Renal pelvis (tissue), 12 donors: ENCODE measurements at places on chromosomes 16 and 17. TPM values are rescaled to one million over a fixed set of nuclear protein-coding genes. Genes with fewer than 3 reads are reported as not detected.

Gene ARHGAP44
- 9.0 TPM for polyA plus RNA-seq

Gene KCNJ18
- polyA plus RNA-seq = not detected

Gene ATP2C2
- polyA plus RNA-seq = 1.4 TPM

Gene RBFOX1
- 3.4 TPM for polyA plus RNA-seq

Gene TPSAB1
- polyA plus RNA-seq = not detected

Gene CDRT15
- polyA plus RNA-seq = 0.61 TPM

GRCh38 chr17:39335704-39336223, 65.7 kb downstream of the FBXL20 start:
- DNase-seq = peak; percentile 7

DNA sequence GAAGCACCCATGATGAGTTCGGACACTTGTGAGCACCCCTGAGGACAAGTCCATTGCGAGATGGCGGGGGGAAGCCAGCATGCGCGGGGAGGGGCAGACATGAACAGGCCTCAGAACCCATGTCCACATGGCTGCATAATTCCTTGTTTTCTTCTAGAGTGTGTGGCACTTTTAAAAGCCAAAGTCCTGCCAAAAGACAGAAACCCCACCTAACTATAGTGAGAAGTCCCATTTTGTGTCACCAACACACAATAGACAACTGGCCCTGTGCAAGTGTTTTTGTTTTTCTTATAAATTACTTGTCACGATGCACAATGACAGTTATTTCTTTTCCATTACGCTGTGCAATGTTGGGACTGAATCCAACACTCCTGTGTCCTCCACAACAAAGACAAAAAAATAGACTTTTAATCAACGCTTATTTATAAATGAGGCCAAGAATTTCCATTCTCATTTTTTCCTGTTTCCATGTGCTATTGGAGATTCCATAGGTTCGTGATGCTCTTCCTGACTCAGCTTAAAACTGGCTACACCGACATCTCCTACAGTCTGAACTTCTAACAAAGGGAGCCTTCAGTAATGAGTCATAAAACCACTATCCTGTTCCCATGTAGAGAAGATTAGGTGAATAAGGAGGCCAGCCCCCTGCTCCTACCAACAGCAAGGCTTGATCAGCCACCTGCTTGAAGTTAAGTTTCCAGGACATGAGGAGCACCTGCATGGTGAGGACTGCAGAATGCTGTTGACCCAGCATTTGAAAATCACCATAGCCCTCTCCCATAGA, 98.9 kb downstream of the ZNF423 start:
- DNase-seq = no peak

DNA sequence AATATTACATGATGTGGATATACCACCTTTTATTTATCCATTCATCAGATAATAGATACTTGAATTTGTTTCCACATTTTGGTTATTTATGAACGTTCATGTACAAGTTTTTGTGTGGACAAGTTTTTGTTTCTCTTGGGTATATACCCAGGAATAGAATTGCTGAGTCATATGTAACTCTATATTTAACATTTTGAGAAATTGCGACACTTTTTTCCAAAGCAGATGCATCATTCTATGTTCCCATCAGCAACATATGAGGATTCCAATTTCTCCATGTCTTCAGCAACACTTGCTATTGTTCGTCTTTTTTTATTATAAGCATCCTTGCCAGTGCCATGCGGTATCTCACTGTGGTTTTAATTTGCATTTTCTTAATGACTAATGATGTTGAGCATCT, 93.9 kb downstream of the GSG1L start:
- DNase-seq = no peak

DNA sequence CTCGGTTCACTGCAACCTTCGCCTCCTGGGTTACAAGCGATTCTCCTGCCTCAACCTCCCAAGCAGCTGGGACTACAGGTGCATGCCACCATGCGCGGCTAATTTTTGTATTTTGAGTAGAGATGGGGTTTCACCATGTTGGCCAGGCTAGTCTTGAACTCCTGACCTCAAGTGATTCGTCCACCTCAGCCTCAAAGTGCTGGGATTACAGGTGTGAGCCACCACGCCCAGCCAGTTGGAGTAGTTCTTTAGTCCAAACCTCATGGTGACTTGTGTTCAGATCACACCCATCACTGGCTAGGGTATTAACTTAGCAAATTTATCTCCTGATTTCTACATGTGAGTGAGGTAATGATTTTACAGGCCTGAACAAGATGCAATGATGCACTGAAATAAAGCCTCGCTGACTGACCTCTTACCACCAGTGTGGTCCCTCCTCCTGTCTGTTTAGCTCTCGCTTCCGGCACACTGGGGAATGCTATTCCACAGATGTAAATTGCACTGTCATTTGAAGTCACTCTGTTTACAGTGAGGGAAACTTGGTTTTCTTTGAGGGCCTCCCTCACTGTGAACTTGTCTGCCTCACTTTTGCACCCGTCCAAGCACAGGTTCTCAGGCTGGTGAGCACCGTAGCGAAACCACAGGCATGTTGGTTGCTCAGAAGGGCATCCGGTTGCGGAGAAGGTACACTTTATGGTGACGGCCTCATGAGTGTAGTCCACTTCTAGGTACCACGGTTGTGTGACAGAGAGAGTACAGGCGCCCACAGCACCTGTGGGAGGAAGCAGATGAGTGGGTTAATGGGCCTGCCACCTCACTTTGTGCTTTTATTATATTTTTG, 5.5 kb downstream of the IGSF6 start:
- DNase-seq = no peak

DNA sequence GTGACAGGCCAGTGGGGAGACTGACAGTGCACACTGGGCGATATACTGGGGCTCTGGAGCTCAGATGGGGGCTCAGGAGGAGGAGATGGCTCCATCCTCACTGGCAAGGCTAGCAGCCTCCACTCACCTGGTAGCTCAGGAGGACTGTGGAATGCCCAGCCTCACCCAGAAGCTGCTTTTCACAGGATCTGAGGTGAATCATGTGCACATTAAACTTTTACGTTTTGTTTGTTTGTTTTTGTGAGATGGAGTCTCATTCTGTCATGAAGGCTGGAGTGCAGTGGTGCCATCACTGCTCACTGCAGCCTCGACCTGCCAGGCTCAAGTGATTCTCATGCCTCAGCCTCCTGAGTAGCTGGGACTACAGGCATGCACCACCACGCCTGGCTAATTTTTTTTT, 28.6 kb downstream of the ADCY7 start:
- no peak for DNase-seq

DNA sequence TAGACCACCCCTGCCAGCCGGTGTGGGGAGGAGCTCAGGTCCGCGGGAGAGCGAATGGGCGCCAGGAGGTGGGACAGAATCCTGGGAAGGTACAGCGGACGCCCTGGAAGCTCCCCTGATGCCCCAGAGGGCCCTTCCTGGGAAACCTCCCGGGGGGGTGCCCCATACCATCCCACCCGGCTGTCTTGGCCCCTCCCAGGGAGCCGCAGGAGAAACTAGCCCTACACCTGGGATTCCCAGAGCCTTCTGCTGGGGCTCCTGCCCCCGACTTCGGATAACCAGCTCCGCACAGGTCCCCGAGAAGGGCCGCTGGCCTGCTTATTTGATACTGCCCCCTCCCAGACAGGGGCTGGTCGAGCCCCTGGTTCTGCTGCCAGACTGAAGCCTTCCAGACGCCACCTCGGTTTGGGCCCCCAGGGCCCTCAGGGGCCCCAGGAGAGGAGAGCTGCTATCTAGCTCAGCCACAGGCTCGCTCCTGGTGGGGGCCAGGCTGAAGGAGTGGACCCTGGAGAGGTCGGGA, 3.0 kb upstream of the CBX4 start:
- DNase-seq = no peak

GRCh38 chr16:89412811-89413210, 77.5 kb downstream of the ANKRD11 start:
- no peak for DNase-seq

- DNase-seq = no peak
Measured at GRCh38 chr16:87266846-87267245, 50.3 kb downstream of the C16orf95 start.

DNA sequence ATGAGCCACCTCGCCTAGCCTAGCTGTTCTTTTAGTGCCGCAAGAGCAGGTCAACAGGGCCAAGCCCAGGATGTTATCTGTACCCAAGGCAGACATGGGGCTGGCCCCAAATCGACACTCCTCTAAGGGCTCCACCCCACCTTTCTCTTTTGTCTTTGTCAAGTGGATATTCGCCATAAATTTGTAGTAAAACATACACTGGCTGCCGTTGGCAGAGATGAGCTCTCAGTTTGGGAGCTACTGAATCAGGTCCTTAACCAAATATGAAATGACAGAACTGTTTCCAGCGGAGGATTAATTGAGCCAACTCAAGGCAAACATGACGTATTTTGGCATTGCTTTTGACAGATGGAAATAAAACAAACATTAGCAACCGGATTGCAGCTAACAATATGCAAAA, 556.9 kb upstream of the CDH5 start:
- no peak for DNase-seq

DNA sequence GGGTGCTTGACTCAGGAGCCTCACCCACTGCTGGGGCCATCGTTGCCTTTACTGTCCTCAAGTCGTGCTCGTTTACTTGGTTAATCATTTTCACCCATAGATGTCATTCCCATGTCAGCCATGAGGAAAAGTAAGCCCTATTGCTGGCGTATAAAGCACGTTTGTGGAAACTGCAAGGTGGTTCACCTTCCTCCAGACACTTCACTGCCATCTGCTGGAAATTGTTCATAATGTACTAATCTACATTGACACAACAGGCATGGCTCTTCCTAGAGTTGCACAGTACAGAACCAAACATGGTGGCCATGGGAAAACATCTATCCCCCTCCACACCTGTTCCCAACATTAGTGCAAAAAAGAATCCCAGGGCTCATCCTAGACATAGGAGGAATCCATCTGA, 116.6 kb downstream of the ZNF18 start:
- peak; percentile 29 for DNase-seq

DNA sequence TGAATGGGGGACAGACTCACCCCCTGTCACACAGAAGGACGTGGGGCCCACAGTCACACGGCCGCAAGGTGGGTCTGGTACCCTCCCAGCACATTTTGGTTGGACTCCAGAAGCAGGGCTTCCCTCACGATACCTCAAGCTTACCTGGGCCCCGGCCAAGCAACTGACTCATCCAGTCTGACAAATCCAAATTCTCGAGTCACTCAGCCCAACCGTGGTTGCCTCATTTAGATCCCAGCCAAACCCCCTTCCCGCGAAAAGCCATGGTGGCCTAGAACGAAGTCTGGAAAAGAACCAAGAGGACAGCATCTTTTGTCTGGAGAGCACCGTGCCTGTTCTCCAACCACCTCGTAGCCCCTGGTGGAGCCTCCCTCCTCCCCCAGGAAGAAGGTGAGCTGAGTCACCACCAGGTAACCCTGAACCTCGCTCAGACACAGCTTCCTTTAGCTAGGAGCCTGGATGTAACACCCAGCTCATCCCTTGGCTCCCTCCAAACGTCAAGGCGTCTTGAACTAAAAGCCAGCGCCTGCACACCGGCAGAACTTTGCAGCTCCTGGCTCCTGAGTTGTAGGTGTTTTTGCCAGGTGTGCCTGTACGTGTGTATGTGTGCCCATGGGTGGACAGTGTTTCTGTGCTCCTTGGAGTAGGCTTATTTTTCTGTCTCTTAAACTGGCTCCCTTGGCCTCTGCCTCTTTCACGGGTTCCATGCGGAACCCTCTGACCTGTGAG, 78.9 kb downstream of the CMIP start:
- no peak for DNase-seq

DNA sequence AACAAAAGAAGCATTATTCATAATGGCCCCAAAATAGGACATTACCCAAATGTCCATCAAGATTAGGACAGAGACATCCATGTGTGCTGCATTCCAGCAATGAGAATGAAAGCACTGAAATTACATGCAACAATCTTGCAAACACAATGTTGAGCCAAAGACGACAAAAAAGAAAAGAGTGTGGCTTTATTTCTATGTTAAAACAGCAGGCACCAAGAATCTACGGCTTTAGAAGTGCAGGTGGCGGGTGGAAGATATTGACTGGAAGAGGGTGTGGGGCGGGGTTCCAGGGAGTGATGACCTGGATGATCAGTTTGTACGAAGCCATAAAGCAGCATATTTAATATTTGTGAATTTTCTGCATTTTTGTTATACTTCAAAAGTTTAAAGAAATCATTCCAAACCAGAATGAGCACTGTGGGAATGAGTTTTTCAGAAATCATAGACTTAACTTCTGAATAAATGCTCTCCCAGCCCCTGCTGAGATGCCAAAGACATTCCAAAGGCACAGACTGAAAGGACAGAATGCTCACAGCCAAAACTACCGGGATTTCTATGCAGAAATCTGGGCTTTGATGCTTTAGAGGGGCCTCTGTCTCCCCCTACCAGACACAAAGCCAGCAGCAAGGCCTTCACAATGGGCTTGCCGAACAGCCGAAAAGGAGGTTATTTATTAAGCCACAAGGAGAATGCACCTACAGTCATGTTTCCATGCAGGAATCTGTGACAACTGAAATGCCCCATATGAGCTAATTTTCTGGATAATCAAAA, 361.6 kb downstream of the GRIN2A start:
- peak; percentile 29 for DNase-seq

DNA sequence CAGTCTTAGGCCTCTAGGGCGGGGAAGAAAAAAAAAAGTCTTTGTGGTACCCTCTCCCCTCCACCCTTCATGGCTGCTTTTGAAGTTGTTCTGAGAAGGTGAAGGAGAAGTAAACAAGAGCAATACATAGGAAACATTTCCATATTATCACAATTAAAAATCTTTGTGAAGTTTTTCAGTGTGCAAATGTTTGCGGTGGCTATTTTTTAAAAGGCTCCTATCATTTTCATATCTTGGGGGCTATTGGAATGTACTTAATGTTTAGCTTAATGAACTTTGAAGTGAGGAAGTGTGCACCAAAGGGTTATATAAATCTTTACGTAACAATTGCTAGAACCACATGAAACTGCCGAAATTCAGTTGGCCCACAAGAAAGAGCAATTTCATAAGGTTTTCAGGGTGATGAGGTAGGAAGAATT, 7.6 kb downstream of the NOL11 start:
- DNase-seq = no peak

DNA sequence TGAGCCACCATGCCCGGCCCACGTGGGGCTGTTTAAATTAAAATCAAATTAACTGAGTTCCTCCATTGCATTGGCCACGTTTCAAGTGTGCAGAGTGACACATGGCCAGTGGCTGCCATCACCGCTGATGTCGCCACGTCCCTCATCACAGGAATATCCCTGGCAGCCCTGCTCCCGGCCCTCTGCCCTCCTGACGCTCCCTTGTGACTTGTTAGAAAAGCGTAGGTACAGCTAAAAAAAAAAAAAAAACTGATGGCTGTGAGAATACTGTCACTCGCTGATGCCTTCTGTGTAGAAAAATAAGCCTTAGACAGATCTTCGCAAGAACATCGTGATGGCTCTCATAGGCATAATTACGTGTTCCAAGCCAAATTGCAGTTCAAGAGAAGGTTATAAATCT, 21.7 kb downstream of the CARHSP1 start:
- no peak for DNase-seq

- DNase-seq = no peak
Measured at GRCh38 chr17:69043098-69043734, 17.5 kb downstream of the ABCA9 start.

- DNase-seq = no peak
Measured at GRCh38 chr16:80827007-80827406, 22.6 kb upstream of the CDYL2 start.

DNA sequence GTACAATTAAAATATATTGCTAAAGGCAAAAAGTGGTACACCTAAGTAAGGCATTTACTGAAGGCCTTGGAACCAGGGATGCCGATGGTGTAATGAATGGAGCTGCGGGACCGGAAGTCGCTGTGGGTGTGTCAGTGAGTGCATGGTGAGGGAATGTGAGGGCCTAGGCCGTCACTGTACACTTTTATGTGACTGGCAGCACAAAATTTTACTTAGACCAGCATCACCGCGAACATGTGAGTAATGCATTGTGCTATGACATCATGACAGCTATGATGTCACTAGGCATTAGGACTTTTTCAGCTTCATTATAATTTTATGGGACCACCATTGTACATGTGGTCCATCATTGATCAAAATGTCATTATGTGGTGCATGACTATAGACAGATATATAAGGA, 14.7 kb downstream of the ALOX15B start:
- no peak for DNase-seq
